ENCODE measurements at places on chromosomes 12 and 14. TPM values are rescaled to one million over a fixed set of nuclear protein-coding genes. Genes with fewer than 3 reads are reported as not detected.

- no peak for DNase-seq
Observed at GRCh38 chr14:95121911-95122620, 35.3 kb downstream of the DICER1 start.

- DNase-seq, result no peak
Observed at GRCh38 chr14:102481371-102481770, 28.2 kb downstream of the ANKRD9 start.

- no peak for DNase-seq
Observed at GRCh38 chr14:88933191-88933590, 108.7 kb downstream of the TTC8 start.

- DNase-seq, result no peak
Observed at GRCh38 chr12:93680006-93680405, 2.8 kb downstream of the CRADD start.

DNA sequence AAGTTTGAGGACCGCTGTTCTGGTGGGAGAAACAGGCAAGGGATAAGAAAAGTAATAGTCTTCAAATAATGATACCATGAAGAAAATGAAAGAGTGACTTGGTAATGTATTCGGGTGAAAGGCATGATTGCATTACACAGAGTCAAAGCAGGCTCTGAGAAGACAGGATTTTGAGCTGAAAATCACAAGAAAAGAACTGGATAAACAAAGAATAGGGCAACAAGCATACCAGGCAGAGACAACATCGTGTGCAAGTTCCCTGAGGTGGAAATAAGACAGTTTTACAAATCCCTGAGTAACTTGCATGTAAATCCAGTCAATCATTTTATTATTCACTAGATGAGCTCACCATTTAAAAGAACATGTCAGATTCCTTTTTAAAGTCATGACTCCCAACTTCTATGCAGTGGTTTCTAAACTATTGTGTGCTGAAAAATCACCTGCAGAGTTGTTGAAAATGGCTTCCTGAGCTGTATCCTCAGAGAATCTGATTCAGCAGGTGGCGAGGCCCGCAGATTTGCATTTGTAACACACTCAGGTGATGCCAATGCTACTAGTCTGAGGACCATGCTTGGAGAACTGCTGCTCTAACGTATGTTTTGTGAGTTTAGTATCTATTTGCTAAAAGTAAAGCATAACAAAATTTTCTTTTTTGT lies 133.0 kb upstream of the ABCD2 start:
- no peak for DNase-seq

- no peak for DNase-seq
Observed at GRCh38 chr12:95918194-95918993, 24.0 kb downstream of the CCDC38 start.

DNA sequence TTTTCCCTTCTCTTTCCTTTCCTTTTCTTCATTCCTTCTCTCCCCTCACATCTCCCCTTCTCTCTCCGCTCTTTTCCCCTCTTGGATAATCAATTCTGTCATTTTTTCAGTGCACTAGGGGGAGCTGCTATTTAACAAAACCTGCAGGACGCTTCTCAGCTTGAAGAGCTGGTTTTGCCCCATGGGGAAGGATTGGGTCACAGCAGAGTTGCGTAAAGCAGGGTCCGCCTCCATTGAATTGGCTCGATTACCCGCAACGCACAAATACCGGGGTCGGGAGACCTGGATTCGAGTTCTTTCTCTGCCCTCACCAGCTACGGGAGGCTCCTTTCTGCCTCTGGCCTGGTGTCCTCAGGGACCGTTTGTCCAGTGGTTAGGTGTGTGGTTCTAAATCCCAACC lies 42.1 kb upstream of the CHGA start:
- DNase-seq, result no peak

DNA sequence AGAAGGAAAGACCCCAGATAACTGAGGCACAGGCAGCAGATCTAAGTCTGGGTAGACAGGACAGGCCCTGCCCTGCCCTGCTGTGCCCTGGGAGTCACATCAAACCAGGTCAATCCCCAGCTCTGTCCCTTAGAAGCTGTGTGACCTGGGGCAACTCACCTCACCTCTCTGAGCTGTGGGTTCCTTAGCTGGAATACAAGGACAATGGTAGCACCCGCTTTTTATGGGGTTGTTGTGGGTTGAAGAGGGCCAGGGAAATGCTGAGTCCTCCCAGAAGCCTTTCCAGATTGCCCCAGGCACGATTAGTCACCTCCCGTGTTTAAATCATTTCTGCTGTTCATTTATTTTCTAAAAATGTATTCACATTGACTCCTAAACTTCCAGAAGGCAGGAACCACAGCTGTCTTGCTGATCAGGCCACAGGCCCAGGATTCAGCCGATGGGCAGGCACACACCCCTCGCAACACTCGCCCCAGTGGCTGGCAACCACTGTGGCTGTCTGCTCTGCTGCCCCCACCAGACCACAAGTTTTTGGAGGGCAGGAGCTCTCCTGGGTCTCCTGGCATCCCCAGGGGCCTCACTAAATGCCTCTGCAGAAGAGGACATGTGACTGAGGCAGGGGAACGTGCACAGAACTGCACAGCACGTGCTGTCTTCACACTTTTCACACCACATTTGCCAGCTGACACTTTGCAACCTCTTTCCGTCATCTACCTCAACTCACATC lies 3.0 kb downstream of the SELPLG start:
- peak; percentile 20 for DNase-seq

DNA sequence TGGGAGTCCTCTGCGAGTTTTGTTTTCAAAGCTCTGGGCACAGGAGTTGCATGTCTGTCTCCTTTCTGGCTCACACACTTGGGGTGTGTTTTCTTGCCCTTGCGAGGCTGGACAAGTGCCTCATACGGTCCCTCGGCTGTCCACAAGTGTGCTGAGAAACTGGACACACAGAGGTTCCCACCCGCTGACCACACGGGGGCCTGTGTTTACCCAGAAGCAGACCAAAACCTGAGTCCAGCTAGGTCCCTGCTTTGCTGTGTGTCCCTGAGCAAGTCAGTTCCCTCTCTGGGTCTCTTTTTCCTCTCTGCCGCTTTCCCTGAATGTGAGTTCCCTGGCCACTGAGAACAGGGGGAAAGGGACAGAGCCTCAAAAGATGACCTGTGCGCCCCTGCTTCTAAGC lies 678 bp upstream of the OAS2 start:
- no peak for DNase-seq

- DNase-seq, result no peak
Observed at GRCh38 chr14:92844204-92844603, 50.1 kb downstream of the GOLGA5 start.

DNA sequence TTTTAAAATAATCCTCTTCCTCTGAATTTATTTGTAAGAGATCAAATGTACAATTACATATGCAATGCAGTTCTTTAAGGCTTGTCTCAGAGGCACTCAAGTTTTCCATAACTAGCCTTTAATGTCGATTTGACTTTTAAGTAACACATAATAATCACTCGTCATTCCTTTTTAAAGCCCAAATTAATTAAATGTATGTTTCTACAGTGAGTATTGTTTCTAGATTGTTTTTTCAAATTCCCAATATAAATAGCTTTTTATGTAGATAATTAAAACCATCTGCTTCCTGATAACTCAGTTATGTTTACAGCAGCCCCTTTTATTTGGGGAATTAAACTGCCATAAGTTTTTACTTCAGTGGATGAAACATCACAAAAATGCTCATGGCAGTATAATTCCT lies 185.1 kb downstream of the ETNK1 start:
- DNase-seq, result no peak

GRCh38 chr12:88559772-88560171 lies 20.5 kb downstream of the KITLG start:
- no peak for DNase-seq

GRCh38 chr14:93049867-93050331 lies 65.8 kb downstream of the ITPK1 start:
- no peak for DNase-seq

DNA sequence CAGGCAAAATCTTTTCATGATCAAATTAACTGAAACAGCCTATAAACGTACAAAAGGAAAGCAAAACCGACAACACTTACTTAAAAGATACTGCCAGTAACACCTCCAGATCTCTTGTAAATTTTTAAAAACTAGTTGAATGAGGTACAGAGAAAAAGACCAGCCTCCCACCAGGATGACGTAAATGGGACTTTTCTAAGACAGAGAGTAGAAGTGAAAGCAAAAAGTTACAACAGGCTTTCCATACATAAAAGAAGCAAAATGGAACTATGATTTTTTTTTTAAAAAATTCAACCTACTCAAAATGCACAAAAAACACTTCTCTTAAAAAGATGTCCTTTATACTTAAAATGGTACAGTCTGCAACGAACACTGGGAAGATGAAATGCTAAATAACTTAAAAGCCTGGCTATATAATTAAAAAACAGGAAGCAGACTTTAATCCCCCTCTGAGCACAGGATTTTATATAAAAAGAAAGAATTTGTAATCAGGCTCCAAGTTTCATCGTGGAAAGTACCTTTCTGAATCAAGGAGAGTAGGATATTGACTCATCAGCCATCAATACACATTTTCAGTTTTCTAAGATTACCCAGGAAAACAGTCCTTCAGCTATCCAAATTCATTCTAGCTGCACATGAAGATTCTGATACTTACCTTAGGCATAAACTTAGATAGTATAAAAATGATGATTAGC lies 14.2 kb upstream of the MYO1A start:
- DNase-seq, result no peak

DNA sequence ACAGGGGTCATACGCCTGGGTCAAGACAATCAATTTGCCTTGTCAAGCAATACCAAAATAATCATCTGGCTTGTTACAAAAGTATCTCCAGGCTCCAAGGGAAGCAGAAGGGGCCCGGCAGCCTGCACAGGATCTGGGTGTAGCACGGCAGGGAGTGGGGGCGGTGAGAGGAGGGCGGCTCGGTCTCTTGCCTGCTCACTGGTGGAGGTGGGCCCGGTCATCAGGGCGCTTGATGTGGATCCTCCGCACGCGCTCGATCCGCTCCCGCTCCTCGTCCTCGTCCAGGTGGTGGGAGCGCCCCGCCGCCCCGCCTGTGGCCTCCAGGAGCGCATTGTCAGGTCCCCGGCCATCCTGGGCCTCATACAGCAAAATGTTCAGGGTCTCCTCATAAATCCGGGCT lies 25.7 kb downstream of the KCTD10 start:
- no peak for DNase-seq

DNA sequence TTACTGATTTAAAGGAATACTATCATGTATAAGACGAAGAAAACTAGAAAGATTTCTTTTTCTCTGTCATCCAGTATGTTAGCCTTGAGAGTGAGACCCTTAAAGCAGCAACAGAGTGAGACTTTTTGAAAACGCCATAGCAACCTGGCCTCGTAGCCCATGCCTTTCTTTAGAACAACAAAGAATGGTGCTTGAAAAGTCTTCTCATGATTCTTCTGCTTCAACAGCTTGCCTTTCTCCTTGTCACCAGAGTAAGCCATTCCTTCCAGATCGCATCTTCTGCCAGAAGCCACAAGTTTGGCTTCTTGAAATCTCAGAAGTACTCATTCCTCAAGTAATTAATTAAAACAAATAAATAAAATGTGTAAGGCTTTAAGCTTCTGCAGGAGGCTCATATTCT lies 109.3 kb downstream of the PDE3A start:
- no peak for DNase-seq

GNB3 gene
- 2.3 TPM for total RNA-seq

C12orf54 gene
- not detected for total RNA-seq

LHX5 gene
- not detected for total RNA-seq

SLC39A2 gene
- not detected for total RNA-seq

LGR5 gene
- total RNA-seq, result 0.12 TPM

WIF1 gene
- not detected for total RNA-seq

MYO1H gene
- total RNA-seq, result 2.0 TPM

ANKRD13A gene
- 18.7 TPM for total RNA-seq

GPRC5A gene
- total RNA-seq, result 5.6 TPM

SMOC1 gene
- total RNA-seq, result 5.4 TPM

SERPINA9 gene
- total RNA-seq, result not detected

C12orf56 gene
- total RNA-seq, result not detected

INHBC gene
- not detected for total RNA-seq
